ENCODE measurements at places on chromosomes 7 and 10.

DNA sequence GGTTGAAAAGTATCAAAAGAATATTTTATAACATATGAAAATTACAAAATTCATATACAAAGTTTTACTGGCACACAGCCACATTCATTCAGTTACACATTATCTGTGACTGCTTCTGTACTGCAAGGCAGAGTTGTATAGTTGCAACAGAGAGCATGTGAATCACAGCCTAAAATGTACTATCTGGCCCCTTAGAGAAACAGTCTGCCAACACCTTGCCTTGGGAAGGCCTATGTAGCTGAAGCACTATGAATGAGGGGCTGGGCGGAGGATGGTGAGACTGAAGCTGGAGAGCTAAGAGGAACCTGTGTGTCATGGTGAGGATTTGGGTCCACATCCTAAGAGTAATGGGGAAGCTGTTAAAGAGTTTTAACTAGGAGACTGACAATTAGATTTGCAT is 35.7 kb downstream of the PDZD8 start:
- peak; percentile 26 for DNase-seq

- DNase-seq: no peak
These were observed 152.0 kb downstream of the HDAC9 start for GRCh38 chr7:18647582-18647981.

- no peak for DNase-seq
These were observed 208.6 kb upstream of the NPY start for GRCh38 chr7:24075426-24075810.

DNA sequence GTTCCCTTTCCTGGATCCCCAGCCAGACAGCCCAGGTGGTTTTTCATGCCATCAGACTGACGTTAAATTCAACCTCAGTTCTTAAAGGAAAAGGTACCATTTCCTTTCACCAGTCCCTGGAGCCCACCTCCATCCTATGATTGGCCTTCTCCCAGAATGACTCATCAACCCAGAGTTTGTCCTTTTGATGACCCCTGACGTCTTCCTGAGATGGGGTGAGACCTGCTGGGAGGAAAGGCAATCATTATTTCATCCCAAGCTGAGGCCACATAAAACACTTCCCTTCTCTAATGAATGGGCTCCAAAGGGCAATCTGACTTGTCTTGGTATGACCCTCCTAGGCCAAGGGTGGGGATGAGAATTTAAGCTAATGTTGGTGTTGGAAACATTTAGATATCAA is 750.7 kb downstream of the SUGCT start:
- peak; percentile 55 for DNase-seq

DNA sequence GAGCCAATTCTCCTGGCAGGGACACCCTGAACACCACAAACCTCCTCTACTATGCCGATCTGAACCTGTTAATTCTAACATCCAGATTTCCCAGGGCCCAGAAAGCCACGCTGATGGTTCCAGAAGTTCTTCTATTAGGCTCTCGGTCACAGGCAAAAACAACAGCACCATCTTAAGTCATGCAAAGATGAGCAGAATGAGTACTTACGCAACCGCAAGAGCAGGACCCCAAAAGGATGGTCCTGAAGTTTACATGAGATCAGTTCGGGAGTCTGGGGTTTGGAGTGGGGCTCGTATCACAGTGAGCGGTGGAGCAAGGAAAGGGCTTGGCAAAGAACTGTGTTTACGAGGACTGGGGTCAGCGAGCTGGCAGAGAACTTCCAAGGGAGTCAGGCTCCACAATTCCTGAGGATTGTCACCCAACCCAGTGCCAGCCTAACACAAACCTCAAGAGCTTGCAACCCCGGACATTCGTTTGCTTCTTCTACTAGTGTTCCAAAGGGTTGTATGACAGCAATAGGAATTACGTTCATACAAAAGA is 532.6 kb downstream of the TNS3 start:
- DNase-seq: no peak

- peak; percentile 56 for DNase-seq
These were observed 56.3 kb downstream of the CACUL1 start for GRCh38 chr10:118698421-118698820.

GRCh38 chr7:134553976-134554375 is 5.1 kb downstream of the AKR1B15 start:
- DNase-seq: no peak

- DNase-seq: no peak
These were observed 3.3 kb upstream of the PDE1C start for GRCh38 chr7:32073533-32073932.

DNA sequence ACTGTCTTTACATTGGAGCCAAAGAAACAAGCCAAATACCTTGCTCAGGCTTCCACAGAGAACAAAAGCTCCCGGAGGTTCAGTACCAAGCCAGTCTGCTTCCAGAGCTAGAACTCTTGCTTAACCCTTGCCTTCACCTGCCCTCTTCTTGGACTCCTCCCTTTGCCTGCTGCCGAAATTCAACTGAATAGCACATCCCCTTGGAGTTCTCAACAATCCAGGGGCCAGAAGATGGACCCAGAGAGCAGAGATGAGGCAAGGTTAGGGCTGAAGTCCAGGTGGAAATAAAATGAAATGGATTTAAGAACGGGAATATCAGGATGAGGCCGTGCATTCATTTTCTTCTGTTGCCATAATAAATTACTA is 876 bp upstream of the PIK3AP1 start:
- DNase-seq: no peak

All from fibroblast of skin of scalp (primary cell).